ENCODE measurements at places on chromosomes 5 and 9. TPM values are rescaled to one million over a fixed set of nuclear protein-coding genes. Genes with fewer than 3 reads are reported as not detected.

SH3PXD2B gene
- 46.3 TPM for total RNA-seq

GRCh38 chr5:143870871-143871632, 59.1 kb downstream of the HMHB1 start:
- no peak for DNase-seq
- no peak overlapping the region for H3K4me3 ChIP-seq
- H3K27ac ChIP-seq, result no peak overlapping the region
- H3K36me3 ChIP-seq, result no peaks in the 10 kb centered on the region
- peaks cover 2% of the 10 kb centered on the region for H3K4me1 ChIP-seq
- no peaks in the 10 kb centered on the region for H3K27me3 ChIP-seq

RACK1 gene
- total RNA-seq, result 3,567 TPM

DNA sequence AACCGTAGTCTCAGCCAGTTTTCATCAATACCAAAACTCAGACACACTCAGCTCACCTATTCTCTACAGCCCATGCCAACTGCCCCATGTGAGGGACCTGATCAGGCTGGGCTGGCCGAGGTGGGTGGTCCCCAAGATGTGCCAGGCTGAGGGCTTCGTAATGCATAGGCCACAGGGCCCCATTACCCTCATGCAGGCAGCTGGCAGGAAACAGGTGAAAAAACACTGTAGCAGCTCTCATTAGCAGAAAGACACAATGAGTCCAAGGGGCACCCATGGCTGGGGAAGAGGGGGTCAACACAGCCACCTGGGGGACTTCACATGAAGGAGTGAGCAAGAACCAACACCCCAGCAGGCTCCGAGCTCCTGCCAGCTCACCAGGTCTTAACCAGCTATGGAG, 8.2 kb downstream of the IPPK start:
- no peaks in the 10 kb centered on the region for H3K27me3 ChIP-seq
- H3K36me3 ChIP-seq, result no peaks in the 10 kb centered on the region
- no peak overlapping the region for H3K4me3 ChIP-seq
- no peak overlapping the region for H3K27ac ChIP-seq

C5orf34 gene
- total RNA-seq, result 17.2 TPM

DIAPH1 gene
- total RNA-seq, result 30.8 TPM

DNA sequence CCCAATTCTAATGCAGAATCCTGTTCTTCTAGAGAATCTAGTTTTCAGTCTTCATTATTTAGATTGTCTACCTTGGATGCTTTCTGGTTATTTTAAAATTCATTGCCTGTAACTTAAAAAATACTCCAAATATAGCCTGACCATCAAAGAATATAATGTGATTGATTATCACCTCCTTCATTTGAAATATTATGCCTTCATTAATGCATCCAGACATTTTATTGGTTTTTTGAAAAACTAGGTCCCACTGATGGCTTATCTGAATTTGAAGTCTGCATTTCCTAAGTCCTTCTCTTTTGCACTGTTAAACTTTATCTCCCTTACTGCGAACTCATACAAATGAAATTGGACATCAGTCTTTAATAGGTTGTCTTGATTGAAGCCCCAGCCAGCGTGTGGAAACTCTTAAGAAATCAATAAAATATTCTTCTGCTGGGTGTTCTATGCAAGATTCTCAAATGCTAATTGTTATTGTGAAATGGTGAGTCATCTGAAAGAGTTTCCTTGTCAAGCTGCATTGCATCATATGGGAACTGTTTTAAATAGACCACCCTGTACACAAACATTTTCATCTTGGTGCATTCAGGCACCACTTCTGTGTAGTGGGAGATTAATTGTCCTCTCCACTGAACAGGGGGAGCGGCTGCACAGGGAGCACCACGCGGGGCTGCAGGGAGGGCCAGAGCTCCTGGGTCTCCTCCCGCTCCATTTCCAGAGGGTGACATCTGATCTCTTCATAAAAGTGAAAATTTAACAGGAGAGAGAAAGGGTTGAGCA, 92.3 kb upstream of the FANCC start:
- no peaks in the 10 kb centered on the region for H3K36me3 ChIP-seq
- H3K4me3 ChIP-seq, result no peak overlapping the region
- H3K27me3 ChIP-seq, result no peaks in the 10 kb centered on the region
- H3K4me1 ChIP-seq, result peaks cover 32% of the 10 kb centered on the region

FGF1 gene
- not detected for total RNA-seq

- peak overlapping the region; percentile 48 for H3K27ac ChIP-seq
- no peaks in the 10 kb centered on the region for H3K27me3 ChIP-seq
- H3K4me1 ChIP-seq, result peaks cover 51% of the 10 kb centered on the region
Observed at GRCh38 chr9:86940774-86941173, 6.5 kb downstream of the GAS1 start.

- no peaks in the 10 kb centered on the region for H3K27me3 ChIP-seq
- H3K36me3 ChIP-seq, result no peaks in the 10 kb centered on the region
Observed at GRCh38 chr5:131974016-131974415, 28.6 kb upstream of the MEIKIN start.

SH3TC2 gene
- total RNA-seq, result 0.69 TPM

IRGM gene
- not detected for total RNA-seq

DNA sequence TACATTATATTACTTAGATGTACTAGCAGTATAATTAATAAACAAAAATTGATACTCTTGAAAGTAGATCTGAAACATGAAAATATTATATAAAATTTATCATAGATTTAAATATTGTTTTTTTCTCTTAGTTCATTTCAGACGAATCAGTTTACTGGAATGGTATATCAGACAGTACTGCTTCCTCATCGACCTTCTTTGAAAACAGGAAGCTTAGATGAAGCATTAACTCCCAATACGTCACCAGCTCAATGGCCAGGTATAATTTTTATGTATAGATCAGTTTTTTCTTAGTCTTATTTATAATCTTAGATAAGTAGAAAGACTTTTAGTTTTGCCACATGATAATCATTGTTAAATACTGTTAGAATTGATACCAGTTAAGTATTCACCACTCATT, 106.3 kb downstream of the DMXL1 start:
- H3K4me1 ChIP-seq, result no peaks in the 10 kb centered on the region
- H3K4me3 ChIP-seq, result no peak overlapping the region
- DNase-seq, result no peak
- no peaks in the 10 kb centered on the region for H3K36me3 ChIP-seq
- no peak overlapping the region for H3K27ac ChIP-seq

ZNF454 gene
- 0.22 TPM for total RNA-seq

DNA sequence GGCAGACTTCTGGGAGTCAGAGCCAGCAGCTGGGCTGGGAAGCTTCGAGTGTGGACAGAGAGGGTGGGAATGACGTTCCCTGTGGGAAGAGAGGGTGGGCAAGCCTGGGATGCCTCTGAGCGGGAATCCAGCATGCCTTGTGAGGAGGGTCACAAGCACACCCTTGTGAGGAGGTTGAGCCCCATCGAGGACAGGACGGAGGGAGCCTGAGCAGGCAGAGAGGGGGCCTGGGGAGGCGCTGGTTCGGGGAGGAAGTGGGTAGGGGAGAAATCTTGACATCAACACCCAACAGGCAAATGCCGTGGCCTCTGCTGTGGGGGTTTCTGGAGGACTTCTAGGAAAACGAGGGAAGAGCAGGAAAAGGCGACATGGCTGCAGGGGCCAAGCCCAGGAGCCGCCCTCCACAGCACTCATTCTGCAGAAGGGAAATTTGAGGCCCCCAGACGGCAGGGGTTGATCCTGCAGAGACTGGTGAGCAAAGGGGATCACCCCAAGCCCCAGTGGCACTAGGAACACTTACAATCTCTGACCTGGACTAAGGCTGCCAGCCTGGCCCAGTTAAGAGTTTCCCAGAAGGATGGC, 1.1 kb upstream of the IL13 start:
- H3K27me3 ChIP-seq, result peaks cover 46% of the 10 kb centered on the region
- no peak for DNase-seq
- H3K36me3 ChIP-seq, result no peaks in the 10 kb centered on the region
- peaks cover 10% of the 10 kb centered on the region for H3K4me1 ChIP-seq
- no peak overlapping the region for H3K4me3 ChIP-seq
- H3K27ac ChIP-seq, result no peak overlapping the region

TMEM252 gene
- total RNA-seq, result not detected

- peaks cover 18% of the 10 kb centered on the region for H3K4me1 ChIP-seq
- H3K36me3 ChIP-seq, result no peaks in the 10 kb centered on the region
- no peaks in the 10 kb centered on the region for H3K27me3 ChIP-seq
- H3K4me3 ChIP-seq, result no peak overlapping the region
- H3K27ac ChIP-seq, result peak overlapping the region; percentile 23
Observed at GRCh38 chr9:89482056-89482851, 15.7 kb downstream of the SEMA4D start.

DNA sequence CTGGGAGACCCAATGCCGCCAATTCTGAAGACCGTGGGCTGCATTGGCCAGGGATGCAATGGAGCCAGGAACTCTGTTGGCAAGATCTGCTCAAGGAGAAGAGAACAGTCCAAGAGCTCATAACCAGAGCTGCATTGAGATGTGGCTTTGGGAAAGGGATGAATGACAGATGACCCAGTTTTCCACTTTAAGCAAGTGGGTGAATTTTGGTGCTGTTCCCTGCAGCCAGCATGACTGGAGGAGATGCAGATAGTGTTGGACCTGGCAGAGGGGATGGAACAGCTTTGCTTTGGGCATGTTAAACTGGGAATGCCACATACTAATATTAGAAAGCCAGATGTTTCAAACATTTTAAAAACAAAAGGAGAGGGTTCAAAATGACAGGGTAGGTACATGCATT, 143.1 kb downstream of the FSTL4 start:
- no peak overlapping the region for H3K27ac ChIP-seq
- H3K4me1 ChIP-seq, result peaks cover 7% of the 10 kb centered on the region
- H3K27me3 ChIP-seq, result no peaks in the 10 kb centered on the region
- H3K4me3 ChIP-seq, result no peak overlapping the region
- H3K36me3 ChIP-seq, result no peaks in the 10 kb centered on the region
- DNase-seq, result no peak

OLFML2A gene
- total RNA-seq, result 9.0 TPM

SLC22A4 gene
- 0.09 TPM for total RNA-seq

DNA sequence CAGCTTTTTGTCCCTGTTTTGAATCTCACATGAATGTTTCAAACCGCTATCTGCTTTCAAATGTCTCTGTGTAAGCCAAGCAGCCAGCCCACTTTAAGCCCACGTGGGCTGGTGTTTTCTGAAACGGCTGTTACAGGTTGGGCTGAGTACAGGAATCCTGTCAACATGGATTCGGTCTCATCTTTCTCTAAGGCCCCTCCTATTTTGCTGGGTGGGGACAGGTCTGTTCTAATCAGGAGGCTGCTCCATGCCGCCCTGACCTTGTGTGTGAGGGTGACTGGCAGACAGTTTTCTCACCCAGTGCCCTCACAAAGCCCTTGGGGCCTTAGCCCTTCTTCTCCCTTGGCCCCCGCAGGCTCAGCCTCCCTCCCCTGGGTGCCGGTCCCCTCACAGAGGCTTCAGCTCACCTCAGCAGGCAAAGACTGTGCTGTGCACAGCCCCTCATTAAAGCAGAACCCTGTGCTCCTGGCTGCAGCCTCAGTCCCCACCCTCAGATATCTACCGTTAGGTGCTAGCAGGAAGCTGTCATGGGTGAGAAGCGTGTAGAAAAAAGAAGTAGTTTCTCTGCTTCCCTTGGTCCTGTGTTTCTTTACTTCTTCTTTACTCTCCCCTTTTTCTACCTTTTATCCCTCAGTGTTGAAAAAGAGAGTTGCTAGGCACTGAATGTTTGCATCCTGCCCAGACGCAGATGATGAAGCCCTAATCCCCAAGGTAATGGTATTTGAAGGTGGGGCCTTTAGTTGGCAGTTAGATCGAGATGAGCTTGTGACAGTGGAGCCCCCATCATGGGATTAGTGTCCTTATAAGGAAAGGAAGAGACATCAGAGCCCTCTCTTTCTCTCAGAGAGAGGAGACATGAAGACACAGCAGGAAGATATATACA, 205.7 kb downstream of the ADAMTS12 start:
- no peaks in the 10 kb centered on the region for H3K36me3 ChIP-seq
- H3K4me1 ChIP-seq, result peaks cover 9% of the 10 kb centered on the region
- DNase-seq, result peak; percentile 32
- no peak overlapping the region for H3K4me3 ChIP-seq

OTP gene
- total RNA-seq, result not detected

- no peak overlapping the region for H3K27ac ChIP-seq
- peaks cover 3% of the 10 kb centered on the region for H3K4me1 ChIP-seq
- no peaks in the 10 kb centered on the region for H3K36me3 ChIP-seq
- no peak for DNase-seq
- no peaks in the 10 kb centered on the region for H3K27me3 ChIP-seq
- no peak overlapping the region for H3K4me3 ChIP-seq
Observed at GRCh38 chr5:148620091-148620490, 34.2 kb downstream of the HTR4 start.

DNA sequence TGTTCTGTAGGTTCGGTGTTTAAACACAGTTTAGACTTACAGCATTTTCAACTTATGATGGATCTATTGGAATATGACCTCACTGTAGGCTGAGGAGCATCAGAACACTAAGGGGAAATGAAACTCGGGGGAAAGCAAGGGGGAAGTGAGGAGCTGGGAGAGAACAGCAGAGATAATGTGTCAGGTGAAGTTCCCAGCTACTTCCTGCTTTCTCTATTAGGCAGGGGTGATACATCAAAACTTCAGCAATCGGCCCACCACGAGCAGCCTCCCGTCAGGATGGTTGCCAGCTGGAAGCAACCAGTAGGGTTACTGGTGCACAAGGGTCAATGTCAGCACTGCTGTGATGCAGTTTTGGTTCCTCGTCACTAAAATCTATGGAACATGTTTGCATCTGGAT, 34.3 kb downstream of the FAT2 start:
- no peaks in the 10 kb centered on the region for H3K27me3 ChIP-seq
- no peak overlapping the region for H3K27ac ChIP-seq
- H3K4me3 ChIP-seq, result no peak overlapping the region
- H3K4me1 ChIP-seq, result peaks cover 4% of the 10 kb centered on the region
- no peak for DNase-seq

- no peaks in the 10 kb centered on the region for H3K27me3 ChIP-seq
- no peak for DNase-seq
- H3K4me3 ChIP-seq, result no peak overlapping the region
- no peak overlapping the region for H3K27ac ChIP-seq
- H3K4me1 ChIP-seq, result peaks cover 39% of the 10 kb centered on the region
Observed at GRCh38 chr9:81632599-81632998, 56.7 kb downstream of the TLE1 start.

PCDHB5 gene
- 11.9 TPM for total RNA-seq
